ENCODE measurements at places on chromosomes 1 and 21. TPM values are rescaled to one million over a fixed set of nuclear protein-coding genes. Genes with fewer than 3 reads are reported as not detected.

The COL24A1 gene
- not detected for total RNA-seq

The C1orf232 gene
- not detected for total RNA-seq

The ANGPTL1 gene
- total RNA-seq: 0.22 TPM

The SLC45A1 gene
- total RNA-seq: 1.2 TPM

The ESPN gene
- 0.65 TPM for total RNA-seq

The RSPO1 gene
- total RNA-seq: not detected

The AK5 gene
- total RNA-seq: 21.2 TPM

The CADM3 gene
- under 0.01 TPM for total RNA-seq
